Eye (tissue), 1 donor: ENCODE measurements at places on chromosomes 5 and 9.

- DNase-seq, result peak; percentile 84
Observed at GRCh38 chr5:34598177-34598794, 57.8 kb upstream of the RAI14 start.

GRCh38 chr9:31719262-31719661 is 665.2 kb upstream of the ACO1 start:
- DNase-seq, result no peak

DNA sequence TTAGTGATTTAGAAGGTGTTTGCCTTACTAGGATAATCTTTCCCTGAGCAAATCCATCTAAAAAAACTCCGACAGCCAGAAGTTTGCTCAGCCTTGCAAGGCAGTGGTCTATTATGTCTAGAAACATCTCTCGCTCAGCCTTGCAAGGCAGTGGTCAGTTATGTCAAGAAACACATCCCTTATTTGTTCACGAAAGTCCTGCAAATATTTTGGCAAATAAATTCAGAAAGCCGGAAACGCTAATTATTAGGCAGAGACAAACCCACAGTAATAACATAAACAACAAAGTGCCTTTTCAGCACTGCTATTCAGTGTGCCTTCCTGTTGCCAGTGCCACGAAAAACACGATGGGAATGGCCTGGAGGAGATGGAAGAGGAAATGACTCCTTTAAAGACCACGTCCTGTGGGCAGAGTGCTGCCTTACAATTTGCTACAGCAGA is 184.5 kb downstream of the GNAQ start:
- DNase-seq, result no peak

GRCh38 chr5:73544429-73545402 is 20.7 kb downstream of the ANKRA2 start:
- no peak for DNase-seq

- DNase-seq, result no peak
Observed at GRCh38 chr5:170147051-170147752, 41.5 kb downstream of the FOXI1 start.

- DNase-seq, result no peak
Observed at GRCh38 chr5:87229780-87230179, 37.9 kb upstream of the RASA1 start.

GRCh38 chr5:11383506-11384095 is 520.6 kb downstream of the CTNND2 start:
- no peak for DNase-seq

DNA sequence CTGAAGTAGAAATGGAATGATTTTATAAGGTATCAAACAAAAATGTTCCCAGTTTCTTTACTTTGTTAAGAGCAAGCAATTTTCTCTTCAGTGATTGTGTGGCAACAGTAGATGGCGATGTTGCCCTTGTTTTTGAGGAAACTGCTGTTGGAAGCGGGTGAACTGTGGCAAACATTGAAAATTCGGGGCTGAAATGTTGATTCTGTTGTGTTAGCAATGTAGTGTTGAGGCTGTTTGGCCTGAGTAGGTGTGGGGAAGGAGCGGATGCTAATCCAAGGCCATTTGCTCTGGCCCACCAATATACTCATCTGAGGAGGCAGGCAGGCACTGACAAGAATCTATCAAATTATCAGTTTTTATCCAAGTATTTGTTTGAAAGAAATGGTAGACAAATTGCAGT is 129.8 kb downstream of the SLC12A2 start:
- peak; percentile 87 for DNase-seq

- DNase-seq, result no peak
Observed at GRCh38 chr9:131720330-131720729, 19.5 kb downstream of the RAPGEF1 start.

GRCh38 chr5:89255845-89256463 is 373.0 kb upstream of the MEF2C start:
- peak; percentile 50 for DNase-seq

DNA sequence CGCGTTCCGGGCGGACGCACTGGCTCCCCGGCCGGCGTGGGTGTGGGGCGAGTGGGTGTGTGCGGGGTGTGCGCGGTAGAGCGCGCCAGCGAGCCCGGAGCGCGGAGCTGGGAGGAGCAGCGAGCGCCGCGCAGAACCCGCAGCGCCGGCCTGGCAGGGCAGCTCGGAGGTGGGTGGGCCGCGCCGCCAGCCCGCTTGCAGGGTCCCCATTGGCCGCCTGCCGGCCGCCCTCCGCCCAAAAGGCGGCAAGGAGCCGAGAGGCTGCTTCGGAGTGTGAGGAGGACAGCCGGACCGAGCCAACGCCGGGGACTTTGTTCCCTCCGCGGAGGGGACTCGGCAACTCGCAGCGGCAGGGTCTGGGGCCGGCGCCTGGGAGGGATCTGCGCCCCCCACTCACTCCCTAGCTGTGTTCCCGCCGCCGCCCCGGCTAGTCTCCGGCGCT is at the start of gene DAPK1:
TSS of gene DAPK1 (plus strand) at position 264 of the 442 bp plus-strand sequence. CDS start 1,211 bp downstream, outside the sequence.
- no peak for DNase-seq

DNA sequence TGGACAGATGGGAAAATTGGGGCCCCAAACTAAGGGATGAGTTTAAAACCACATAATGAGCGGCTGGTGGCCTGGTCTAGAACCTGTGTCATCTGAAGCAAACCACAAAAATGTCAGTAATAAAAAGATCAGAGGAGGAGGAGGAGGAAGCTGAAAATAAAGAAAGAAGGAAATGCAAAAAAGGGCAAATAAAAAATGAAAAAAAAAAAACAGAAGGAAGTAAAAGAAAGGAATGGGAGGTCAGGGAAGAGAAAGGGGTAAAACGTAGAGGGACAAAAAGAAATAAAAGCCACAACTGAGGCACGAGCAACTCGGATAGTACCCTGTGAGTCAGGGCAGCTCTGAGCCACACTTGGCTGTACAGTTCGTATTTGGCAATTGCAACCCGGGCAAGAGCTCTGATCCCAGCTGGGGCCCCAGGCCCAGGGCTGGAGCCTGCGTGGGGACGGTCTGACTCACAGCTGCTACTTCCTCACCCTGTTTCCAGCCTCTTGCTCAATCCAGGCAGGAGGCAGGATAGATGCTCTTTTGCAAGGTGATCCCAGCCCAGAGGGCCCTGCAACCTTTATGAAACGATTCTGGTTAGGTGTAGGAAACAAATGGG is 137.9 kb upstream of the TRIM32 start:
- no peak for DNase-seq

- no peak for DNase-seq
Observed at GRCh38 chr5:96302174-96302738, 130.8 kb downstream of the PCSK1 start.

- DNase-seq, result no peak
Observed at GRCh38 chr9:112873773-112874405, 16.8 kb downstream of the SLC46A2 start.

DNA sequence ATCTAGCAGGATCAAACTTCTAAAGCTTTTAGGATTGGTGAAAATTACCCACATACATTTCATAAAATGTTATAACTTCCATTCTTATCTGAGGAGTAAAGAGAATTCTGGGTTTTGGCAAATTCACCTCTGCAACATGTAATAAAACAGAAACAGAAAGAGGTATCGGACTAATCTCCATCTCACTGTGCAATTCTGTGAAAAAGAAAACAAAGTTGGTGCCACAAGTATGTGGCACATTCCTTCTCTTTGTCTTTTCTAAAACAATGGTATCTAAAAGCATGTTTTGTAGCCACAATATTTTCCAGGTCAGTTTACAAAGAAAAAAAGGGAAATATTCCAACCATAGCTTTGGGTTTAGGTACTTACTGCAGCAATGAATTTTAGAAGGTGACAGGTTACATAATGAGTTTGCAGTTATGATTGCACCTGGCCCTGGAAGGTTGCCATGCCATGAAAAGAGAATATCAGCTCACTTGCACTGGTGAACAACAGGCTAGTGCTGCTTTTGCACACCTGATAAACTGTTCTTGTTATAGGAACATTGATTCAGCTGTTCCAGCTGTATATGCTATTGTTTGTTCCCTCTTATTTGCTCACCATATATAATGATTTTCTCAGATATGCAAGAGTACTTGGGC is 491.3 kb upstream of the MEF2C start:
- no peak for DNase-seq

- DNase-seq, result peak; percentile 86
Observed at GRCh38 chr5:16160706-16161105, 18.9 kb downstream of the MARCHF11 start.

- DNase-seq, result no peak
Observed at GRCh38 chr9:89442501-89442978, 55.4 kb downstream of the SEMA4D start.

GRCh38 chr5:89120719-89121118 is 237.7 kb upstream of the MEF2C start:
- DNase-seq, result no peak

GRCh38 chr9:78038620-78039300 is 7.1 kb upstream of the GNAQ start:
- peak; percentile 30 for DNase-seq

DNA sequence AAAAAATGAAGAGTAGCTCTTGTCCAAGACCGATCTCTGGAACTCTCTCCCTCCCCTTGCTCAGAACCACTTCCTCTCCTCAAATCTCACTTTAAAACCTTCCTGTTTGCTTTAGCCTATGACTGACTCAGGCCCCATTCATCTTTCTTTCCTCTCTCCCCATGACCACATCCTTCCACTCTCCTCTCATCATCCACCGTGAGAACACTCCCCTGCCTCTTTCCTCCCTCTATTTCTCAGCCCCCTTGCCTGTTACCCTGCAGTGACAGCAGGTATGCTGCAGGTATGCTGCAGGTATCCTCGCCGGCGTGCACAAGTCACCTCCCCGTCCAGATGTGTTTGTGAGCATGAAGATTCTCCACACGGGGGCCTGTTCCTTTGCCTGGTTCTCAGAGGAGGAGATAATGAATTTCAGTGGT is 505.3 kb downstream of the CCDC171 start:
- no peak for DNase-seq

GRCh38 chr5:138011991-138012390 is 20.9 kb downstream of the FAM13B start:
- no peak for DNase-seq

DNA sequence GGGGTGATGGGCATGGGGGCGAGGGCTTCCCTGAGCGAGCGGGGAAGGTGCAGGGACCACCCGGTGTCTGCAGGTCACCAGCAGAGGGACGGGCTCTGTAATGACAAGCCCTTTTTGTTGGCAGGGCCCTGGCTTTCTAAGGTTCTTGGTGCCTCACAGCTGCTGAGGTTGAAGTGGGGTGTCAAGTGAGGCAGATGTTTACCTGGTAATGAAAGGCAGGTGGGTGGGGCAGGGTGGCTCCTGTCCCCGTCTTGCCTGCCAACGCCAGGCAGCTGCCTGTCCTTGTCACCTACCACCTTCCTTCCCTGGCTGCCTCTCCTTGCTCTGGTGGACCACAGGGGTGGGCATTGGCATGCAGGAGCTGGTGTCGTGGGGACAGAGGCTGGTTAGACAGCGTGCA is 41.0 kb upstream of the SEMA4D start:
- no peak for DNase-seq

DNA sequence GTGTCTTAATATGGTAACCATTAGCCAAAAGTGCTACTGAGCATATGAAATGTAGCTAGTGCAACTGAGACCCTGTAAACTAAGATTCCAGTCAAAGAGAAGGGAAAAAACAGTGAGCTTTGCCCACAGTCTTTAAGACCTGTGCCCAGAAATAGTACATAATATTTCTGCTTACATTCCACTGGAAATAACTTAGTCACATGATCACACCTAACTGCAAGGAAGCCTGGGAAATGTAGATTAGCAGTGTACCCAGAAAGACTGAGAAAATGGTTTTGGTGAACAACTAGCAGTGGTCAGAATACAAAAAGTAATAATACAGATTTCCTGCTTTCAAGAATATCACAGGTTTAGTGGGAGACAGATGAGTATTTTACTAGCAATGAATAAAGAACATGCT is 2.5 kb upstream of the CPLANE1 start:
- no peak for DNase-seq

GRCh38 chr9:134983074-134983473 is 65.4 kb upstream of the FCN1 start:
- no peak for DNase-seq

DNA sequence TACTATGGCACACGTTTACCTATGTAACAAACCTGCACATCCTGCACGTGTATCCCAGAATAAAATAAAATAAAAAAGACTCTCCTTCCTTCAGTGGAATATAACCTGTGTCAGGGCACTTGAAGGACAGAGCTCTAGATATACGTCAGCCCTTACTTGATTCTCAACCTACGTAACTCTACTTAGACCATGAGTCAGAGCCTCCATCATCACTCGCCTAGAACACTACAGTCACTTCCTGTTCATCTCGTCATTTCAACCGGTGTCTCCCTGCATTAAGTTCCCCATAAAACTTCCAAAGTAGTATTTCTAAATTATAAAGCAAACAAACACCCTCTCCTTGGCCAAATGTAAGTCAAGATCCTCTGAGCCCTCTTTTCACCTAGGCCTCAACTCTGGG is 243.5 kb upstream of the CCNG1 start:
- no peak for DNase-seq

- DNase-seq, result no peak
Observed at GRCh38 chr9:91768507-91768906, 181.5 kb downstream of the ROR2 start.

DNA sequence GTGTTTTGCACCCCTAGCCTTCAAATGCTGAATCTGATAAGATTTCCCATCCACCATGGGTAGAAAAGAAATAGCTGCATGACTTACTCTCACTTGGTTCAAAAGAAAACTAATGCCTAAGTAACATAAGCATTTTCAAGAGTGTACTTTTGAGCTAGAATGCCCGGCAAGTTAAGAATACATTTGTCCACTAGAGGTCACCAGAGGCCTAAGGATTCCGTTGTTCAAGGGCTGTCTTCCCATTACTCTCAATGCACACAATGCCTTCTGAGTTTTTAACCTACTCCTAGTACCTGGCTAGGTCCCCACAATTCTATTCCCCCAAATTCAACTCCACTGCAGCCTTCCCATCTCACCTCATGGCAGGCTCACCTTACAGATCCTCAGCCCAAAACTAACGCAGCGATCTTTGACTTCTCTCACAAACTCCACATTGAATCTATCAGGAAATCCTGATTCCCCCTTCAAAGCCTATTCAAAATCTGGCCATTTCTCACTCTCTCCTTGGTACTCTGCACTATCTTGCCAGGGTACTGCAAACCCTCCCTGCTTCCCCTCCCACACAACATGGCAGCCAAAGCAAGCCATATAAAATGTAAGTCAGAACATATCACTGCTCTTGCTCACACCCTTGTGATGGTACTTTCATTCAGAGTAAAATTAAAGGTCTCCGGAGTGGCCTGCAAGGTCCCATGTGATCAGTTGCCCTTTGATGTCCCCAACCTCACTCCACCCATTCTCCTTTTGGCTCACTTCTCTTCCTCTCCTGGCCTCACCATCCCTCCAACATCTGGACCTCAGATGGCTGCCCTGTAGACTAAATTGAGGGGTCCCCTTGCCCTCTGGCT is 13.4 kb downstream of the OXCT1 start:
- peak; percentile 94 for DNase-seq

GRCh38 chr5:161286066-161286655 is 260.4 kb downstream of the GABRB2 start:
- DNase-seq, result no peak
